Mesothelial cell of epicardium (in vitro differentiated cells): ENCODE measurements at places on chromosomes 3 and 15.

GRCh38 chr3:58566398-58567250 is 10.6 kb downstream of the FAM107A start:
- no peak for DNase-seq

DNA sequence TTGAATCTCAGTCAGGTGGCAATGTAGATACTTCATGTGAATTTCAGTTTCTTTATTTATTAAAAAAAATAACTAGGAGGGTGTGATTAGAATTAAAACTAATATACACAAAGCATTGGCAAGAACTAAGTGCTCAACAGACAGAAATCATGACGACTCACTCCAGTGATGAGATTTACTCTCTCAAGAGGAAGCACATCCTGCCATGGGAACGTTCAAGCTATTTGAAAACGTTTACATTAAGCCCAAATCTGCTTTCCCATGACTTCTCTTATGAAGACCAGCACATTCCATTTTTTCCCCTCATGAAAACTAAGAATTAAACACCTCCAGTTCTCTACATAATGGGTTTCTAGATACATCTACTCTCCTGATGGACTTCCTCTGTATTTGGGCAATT is 8.5 kb downstream of the WDR53 start:
- no peak for DNase-seq

DNA sequence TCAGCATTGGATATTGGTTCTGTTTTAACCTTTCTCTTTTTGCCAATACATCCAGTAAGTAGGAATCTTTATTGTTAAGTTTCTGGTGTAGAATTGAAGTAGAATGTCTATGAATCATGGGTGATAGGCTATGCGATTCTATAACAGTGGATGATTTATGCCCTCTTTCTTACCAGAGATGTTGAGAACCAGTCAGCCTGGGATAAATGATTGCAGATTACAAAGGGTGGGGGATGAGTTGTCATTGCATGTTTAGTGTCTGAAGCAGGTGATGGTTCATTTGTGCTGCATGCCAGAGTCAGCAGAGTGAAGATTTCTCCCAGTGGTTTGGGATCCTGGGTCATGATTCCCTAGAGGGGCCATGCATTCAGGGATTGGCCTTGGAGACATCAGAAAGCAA is 14.3 kb downstream of the RETNLB start:
- no peak for DNase-seq

DNA sequence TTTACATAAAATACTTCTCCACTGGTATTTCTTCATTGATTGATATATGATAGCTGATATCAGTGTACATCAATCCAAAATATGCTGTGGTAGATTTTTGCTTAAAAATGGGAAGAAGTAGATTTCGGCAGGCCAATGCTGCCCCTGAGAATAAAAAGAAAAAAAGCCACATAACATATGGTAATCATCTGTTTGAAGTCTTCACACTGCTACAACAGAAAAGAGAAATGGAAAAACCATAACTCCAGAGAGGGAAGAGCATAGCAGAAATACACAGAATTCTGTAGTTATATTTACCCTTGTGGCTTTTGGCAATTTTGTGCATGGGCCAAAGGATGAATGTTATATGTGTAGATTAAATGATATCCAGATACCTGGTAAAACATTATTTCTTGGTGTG is 143.1 kb upstream of the KCNMB2 start:
- no peak for DNase-seq

DNA sequence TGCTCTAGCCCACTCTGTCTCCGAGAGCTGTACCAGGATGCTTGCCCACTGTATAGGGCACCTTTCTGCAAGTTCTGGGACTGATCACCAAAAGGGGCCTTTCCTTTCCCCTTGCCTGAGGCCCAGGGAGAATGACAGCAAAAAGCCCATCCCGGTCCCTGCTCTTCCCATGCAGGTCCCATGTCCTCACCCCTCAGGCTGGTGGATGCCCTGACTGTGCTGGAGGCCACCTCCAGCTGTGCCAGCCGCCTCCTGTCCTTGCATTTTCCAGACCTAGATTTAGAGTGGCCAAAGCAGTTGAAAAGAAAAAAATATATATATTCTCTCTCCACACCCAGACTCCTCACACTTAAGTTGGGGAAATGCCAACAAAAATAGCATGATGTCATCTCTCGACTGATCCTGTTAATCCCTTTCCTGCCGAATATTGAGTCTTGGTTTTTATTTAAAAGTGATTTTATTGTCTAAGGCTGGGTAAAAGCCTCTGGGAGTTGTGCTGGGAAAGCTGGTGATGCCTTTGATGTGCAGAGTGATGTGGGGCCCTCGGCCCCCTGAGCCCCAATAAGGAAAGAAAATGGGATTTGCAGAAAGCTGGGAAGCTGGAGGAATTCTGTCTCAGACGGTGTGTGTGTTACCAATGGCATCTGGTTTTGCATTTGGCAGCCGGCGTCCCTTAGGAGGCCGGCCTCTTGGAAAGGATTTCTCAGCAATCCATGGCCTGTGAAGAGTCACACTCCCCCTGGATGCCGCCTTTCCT is 29.3 kb upstream of the TPM1 start:
- no peak for DNase-seq

DNA sequence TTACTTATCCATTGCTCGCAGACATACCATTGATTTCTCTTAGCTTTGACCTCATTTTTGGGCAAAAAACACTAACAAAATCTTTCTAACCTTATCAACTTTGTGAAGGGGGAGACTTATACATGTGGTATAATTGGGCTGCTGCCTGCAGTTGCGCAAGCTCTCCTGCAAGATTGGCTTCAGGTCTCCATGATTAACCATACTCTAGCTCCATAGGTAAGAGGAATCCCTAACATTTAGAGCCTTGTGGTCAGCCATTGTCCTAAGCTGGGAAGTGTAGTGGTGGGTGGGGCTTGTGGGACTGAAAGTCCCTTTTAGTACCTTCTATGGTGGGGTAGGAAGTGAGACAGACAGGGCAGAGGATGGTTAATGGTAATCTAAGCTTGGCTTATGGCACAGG is 179.6 kb upstream of the THRB start:
- DNase-seq: no peak

- DNase-seq: no peak
Measured at GRCh38 chr3:110650741-110651140, 420.9 kb upstream of the NECTIN3 start.

- DNase-seq: no peak
Measured at GRCh38 chr15:79230766-79231165, 51.8 kb upstream of the ANKRD34C start.
